ENCODE measurements at places on chromosomes 3 and 15. TPM values are rescaled to one million over a fixed set of nuclear protein-coding genes. Genes with fewer than 3 reads are reported as not detected.

DNA sequence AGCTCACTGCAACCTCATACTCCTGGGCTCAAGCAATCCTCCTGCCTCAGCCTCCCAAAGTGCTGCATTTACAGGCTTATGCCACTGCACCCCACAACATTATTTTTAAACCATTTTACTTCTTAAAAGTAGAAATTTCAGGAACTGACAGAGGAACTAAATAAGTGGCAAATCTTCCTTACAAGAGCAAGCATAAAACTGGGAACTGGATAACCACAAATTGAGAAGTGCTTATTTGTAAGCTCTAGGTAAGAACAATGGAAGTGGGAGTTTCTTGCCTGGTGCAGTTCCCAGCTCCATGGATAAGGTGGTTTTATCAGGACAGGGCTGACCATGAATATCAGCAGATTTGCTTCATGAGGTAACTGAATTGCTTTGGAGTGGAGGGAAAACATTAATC, 655.2 kb downstream of the DIPK2A start:
- DNase-seq = no peak

DNA sequence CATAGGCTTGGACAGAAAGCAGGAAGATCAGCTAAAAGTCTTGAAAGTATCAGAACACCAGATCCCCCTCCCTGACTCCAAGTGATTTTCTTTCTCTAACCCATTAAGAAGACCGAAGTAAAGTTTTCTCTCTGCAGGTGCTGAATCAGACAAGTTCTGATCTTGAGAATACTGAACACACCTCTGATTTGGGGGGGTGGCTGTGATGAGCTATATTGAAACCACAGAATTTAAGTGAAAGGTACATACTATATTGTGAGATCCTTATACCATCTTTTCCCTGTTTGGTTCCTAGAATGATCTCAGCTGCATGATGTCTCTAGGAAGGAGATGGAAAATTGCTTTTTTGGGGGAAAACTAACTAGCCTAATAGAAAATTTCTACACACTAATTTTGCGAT, 196.0 kb downstream of the DIPK2A start:
- no peak for DNase-seq

GRCh38 chr3:30847592-30847991, 46.9 kb downstream of the GADL1 start:
- DNase-seq = no peak

The ALDH1A2 gene
- 6.1 TPM for total RNA-seq

The TCF12 gene
- 174 TPM for total RNA-seq

GRCh38 chr3:188584958-188585689, 431.2 kb downstream of the LPP start:
- DNase-seq = no peak
